T-helper 1 cell (primary cell): ENCODE measurements at places on chromosomes 7 and 10.

DNA sequence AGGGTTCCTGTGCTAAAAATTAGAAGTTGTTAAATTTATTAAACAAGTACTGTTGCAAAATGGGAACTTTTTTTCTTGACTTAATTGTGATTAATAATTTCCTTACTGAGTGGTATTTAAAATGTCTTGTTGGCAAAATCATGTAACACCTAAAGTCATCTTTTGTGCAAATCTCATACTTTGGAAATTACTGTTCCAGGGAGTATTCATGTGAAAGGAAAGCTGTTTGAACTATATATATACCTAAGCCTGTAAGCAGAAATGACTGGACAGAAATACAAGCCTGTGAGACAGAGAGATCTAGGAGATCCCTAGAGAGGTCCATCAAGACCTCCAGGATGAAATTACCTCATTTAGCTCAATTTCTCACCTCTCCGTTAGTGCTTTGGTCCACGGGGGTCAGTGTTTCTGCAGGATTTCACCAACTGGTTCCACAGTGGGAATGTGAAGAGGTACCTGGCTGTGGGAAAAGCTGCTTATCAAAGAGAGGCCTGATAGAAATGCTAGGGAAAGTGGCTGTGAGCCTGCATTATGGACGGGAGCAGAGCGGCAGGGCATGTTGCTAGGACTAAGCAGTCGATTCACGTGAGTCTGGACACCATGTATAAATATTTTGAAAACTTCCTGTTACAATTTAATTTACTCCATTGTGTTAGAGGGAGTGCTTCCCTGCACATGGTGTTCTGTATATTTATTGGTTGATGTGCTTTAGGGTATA lies 7.9 kb downstream of the LUC7L2 start:
- no peak for DNase-seq

DNA sequence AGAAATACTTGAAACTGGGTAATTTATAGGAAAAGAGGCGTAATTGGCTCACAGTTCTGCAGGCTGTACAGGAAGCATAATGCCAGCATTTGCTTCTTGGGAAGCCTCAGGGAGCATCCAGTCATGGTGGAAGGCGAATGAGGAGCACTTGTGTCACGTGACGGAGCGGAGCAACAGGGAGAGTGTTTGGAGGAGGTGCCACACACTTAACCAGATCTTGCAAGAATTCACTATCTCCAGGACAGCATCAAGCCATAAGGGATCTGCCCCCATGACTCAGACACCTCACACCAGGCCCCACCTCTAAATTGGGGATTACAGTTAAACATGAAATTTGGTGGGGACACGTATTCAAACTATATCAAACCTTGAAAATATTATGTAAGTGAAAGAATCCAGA lies 89.3 kb downstream of the WIPF3 start:
- no peak for DNase-seq

GRCh38 chr7:1459920-1460820 lies 900 bp upstream of the MICALL2 start:
- no peak for DNase-seq

GRCh38 chr10:92813979-92814378 lies 34.3 kb upstream of the EXOC6 start:
- DNase-seq, result no peak

GRCh38 chr10:96072674-96073073 lies 29.3 kb downstream of the CCNJ start:
- no peak for DNase-seq

GRCh38 chr10:62001898-62002297 lies 100.4 kb downstream of the ARID5B start:
- DNase-seq, result no peak

- DNase-seq, result no peak
Measured at GRCh38 chr10:120282421-120282820, 174.6 kb upstream of the PLPP4 start.

GRCh38 chr10:103678178-103678526 lies 177.2 kb downstream of the SH3PXD2A start:
- DNase-seq, result peak; percentile 89
